Cerebellum (tissue), 4 donors: ENCODE measurements at places on chromosomes 3 and 15.

- peak; percentile 42 for DNase-seq
These were observed 273.3 kb upstream of the ICE2 start for GRCh38 chr15:60751985-60752952.

GRCh38 chr15:40080104-40080503 lies 28.6 kb downstream of the BMF start:
- no peak for DNase-seq

- no peak for DNase-seq
These were observed 50.1 kb upstream of the MCF2L2 start for GRCh38 chr3:183478501-183478900.

DNA sequence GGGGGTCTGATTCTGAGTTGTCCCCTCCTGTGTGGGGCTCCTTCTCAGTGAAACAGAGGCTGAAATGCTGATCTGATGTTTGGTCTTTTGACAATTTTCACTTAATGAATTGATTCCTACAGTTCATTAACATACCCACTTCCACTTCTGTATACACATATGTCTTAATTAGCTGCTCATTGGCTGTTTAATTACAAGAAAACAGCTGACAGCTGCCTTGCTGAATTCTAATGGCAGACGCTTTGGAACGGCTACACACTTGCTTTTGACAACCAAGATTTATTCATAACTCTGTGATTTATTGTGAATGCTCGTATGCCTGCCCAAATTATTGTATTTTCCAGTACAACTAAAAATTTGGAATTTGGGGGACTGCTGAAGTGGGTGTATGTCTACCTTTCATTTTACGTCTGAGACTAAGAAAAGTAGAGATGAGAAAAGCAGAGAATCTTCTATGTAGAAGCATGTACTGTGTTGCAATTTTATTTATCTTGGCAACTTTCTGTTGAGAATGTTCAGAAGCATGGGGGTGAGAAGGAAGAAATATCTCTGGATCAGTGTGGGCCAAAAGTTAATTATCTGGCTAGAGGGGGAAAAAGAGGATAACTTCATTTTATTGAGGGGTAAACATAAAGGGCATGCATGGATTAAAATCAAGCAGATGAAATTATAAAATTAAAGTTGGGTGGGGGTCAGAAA lies 46.5 kb upstream of the ICE2 start:
- DNase-seq, result no peak
